HCT116 (cell line): ENCODE measurements at places on chromosomes 7 and 10. TPM values are rescaled to one million over a fixed set of nuclear protein-coding genes. Genes with fewer than 3 reads are reported as not detected.
A peak's percentile ranks its signal among the peaks of the same experiment; 100 is the strongest.

- no peak overlapping the region for H3K4me3 ChIP-seq
- no peaks in the 10 kb centered on the region for H3K27me3 ChIP-seq
- no peaks in the 10 kb centered on the region; the same call in 1 of the 2 replicates for H3K36me3 ChIP-seq
- no peak for DNase-seq
- no peak overlapping the region for H3K27ac ChIP-seq
- H3K4me1 ChIP-seq: peaks cover 26% of the 10 kb centered on the region; the same call in 1 of the 2 replicates
These were observed 35.9 kb downstream of the FAM53B start for GRCh38 chr10:124708246-124708779.

DNA sequence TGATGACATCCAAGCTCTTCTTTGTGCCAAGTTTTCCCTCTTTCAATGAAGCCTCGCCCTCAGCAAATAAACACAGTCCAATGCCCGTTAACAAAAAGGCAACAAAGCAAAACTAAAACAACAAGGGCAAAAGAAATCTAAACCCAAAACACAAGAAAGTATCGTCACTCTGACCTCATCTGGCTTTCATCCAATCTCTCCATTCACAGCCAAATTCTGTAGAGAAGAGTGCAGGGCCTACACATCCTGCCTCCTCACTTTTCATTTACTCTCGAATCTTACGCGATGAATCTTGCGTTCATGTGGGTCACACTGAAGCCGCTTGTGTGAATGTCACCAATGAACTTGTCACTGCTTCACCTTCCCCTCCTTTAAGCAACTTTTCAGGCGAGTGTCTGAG, 15.9 kb upstream of the AKR1E2 start:
- H3K27ac ChIP-seq: no peak overlapping the region
- no peak for DNase-seq
- no peaks in the 10 kb centered on the region for H3K27me3 ChIP-seq
- H3K4me1 ChIP-seq: no peaks in the 10 kb centered on the region

GRCh38 chr10:115941361-115941771, 331.6 kb downstream of the GFRA1 start:
- H3K27ac ChIP-seq: no peak overlapping the region
- H3K27me3 ChIP-seq: peaks cover 36% of the 10 kb centered on the region
- no peak for DNase-seq
- H3K4me3 ChIP-seq: no peak overlapping the region
- no peaks in the 10 kb centered on the region for H3K4me1 ChIP-seq

- no peak overlapping the region for H3K27ac ChIP-seq
- H3K36me3 ChIP-seq: no peaks in the 10 kb centered on the region
- no peak overlapping the region for H3K4me3 ChIP-seq
- no peaks in the 10 kb centered on the region for H3K27me3 ChIP-seq
These were observed 5.4 kb downstream of the ZC3HAV1 start for GRCh38 chr7:139104091-139104450.

DNA sequence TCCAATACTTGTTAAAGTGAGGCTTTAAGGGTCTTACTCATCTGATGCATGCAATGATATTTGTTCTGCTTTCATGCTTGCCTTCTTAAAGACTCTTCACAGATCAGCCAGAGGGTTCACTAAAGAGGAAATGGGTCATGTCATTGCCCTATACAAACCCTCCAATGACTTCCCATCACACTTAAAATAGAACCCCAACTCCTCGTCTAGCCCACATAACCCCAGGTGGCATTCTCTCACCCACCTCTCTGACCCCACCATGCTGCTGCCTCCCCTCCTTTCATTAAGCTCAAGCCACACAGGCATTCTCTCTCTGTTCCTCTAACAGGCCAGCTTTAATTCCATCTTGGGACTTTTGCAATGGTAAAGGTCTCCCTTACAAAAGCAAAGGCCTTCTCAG, 253.6 kb downstream of the GRID1 start:
- no peak overlapping the region for H3K4me3 ChIP-seq
- no peaks in the 10 kb centered on the region for H3K36me3 ChIP-seq
- H3K27me3 ChIP-seq: no peaks in the 10 kb centered on the region
- no peak for DNase-seq

- DNase-seq: peak; percentile 86
- peaks cover 33% of the 10 kb centered on the region for H3K4me1 ChIP-seq
- peak overlapping the region; percentile 62 for H3K4me3 ChIP-seq
- H3K36me3 ChIP-seq: no peaks in the 10 kb centered on the region
- H3K27ac ChIP-seq: peak overlapping the region; percentile 99
- no peaks in the 10 kb centered on the region for H3K27me3 ChIP-seq
These were observed 14.9 kb upstream of the CRCP start for GRCh38 chr7:66099551-66100407.

- DNase-seq: no peak
- peaks cover 45% of the 10 kb centered on the region for H3K36me3 ChIP-seq
- H3K27me3 ChIP-seq: no peaks in the 10 kb centered on the region
These were observed 92.5 kb downstream of the TRRAP start for GRCh38 chr7:98970805-98971204.

Gene CLRN3
- 0.39 TPM for total RNA-seq

Gene FEZF1
- 0.37 TPM for total RNA-seq

Gene RRP12
- 67.0 TPM for total RNA-seq

Gene PNLIP
- total RNA-seq: 1.3 TPM
